ENCODE measurements at places on chromosomes 16 and 17.

DNA sequence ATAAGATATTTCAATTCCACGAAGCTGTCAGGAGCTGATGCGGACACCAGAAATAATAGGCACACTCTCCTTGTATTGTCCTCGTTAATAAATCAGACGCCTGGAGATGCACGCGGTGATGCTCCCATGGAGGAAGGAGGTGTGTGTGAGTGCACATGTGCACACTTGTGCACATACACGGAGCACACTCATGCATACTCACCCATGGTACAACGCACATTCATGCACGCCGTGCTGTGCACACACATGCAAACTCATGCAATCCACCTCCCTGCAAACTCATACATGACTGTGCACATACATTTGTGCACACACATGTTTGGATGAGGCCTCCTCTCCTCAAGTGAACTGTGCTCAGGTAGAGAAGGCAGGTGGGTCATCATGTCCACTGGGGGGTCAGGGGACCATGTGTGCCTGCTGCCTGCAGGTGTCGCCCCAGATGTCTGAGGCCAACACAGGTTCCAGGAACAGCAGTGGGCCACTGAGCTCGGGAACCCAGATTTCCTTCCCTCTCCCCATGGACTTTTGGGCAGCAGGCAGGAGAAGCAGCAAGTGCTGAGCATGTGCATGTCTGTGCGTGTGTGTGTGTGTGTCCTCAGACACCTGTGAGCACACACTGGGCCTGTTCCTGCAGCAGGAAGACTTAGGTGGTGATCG lies 165.3 kb downstream of the SDK2 start:
- DNase-seq: peak; percentile 51

DNA sequence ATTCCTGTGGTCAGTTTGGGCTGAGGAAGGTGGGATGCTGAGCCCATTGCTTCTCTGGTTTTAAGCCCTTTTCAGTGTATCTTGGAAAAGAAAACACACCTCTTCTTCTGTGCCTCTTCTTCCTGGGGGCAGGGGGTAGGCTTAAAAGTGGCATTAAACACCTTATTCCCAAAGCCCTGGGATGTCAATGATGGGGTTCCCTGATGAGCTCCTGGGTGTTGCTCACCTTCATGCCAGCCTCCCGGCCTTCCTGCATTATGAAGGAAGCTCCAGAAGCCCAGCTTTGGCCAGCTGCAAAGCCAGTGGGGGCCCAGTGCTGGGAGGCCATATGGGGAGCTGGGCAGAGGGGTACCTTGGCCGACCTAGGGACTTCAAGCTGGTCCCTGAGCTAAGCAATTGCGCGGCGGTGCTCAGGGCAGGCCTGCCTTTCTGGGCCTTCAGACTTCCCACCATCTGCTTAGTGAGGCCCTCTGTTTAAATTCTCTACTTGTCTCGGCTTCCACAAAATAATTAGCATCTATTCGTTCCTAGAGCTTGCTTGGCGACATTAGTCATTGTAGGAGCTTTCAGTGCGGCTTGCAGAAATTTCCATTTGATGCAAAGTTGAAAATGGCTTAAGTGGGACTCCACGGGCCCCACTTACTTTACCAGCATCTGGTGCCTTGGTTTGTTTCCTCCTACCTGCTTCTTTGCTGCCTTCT lies 121.7 kb upstream of the NLRP1 start:
- DNase-seq: no peak

- DNase-seq: no peak
Observed at GRCh38 chr17:44191941-44192496, 5.2 kb downstream of the TMUB2 start.

DNA sequence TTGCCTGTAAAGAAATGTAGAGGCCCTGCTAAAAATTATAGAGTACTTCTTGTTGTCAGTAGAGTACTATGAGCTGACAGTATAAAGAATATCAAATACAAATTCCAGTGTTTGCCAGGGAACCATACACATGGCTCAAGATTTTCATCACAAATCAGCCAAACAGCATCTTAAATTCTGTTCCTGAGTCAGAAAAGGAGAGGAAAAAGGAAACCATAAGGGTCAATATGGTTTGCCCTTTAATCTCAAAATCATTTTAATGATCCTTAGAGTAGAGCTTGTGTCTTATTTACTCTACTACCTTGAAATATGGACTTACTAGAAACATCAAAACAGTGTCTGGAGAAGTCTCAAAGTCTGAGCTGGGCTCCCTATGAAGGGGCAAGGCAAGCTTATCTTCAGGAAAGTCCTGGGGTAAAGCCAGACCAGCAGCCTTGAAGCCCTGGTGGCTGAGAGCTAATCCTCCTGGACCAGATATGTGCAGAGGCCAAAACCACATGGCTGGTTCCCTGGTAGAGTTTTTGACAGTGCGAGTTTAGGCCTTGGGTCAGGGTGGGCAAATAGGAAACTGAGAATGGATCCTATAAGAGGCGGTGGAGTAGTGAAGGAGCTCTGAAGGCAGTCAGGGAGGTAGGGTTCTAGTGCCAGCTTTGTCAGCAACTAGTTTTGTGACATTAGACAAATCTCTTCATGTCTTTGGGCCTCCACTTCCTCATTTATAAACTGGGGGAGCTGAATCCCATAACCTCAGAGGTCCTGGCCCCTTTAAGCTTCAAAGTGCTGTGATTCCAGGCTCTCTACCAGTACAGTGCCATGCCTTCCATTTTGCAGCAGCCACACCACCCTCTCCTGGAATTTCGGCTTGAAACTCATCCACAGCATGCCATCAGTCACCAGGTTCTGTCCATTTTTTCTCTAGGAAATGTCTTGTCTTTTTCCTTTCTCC lies 38.9 kb downstream of the MRTFB start:
- DNase-seq: no peak
